Choroid plexus epithelial cell (primary cell): ENCODE measurements at places on chromosomes 16 and 17.

GRCh38 chr17:4584101-4584916 lies at the start of gene SMTNL2:
TSS of gene SMTNL2 (plus strand) at chr17:4584529. CDS start at chr17:4584606, 77 bp downstream.
- no peak for DNase-seq

DNA sequence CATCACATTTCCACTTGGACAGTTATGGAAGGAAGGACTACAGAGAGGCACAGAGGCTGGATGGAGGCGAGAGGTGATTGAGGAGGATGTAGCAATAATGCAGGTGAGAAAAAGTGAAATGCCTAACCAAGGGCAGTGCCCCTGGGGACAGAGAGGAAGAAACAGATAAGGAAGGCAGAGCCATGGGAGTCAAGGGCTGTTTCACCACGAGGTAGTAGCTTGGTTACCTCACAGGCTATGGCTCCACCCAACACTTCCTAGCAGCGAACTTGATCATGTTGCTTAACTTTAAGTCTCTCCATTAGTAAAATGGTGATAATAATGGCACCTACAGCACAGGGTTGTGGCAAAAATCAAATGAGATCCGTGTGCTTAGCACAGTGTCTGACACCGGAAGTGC lies 83.9 kb downstream of the YPEL2 start:
- DNase-seq, result no peak

DNA sequence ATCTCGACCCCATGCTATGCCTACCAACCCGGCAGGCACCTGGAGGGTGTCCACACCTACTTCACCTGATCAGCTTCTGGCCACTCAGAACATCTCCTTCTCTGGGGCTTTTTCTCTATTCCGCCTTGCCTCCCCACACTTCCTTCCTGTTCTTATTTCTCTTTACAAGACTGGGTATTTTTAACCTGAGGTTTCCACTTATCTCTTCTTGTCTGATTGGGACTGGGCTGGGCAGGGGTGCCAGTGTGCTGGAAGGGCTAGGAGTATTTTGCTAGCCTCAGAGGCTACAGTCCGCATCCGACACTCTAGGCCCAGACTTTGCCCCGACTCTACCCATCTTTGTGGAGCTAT lies 26.2 kb upstream of the ZNF652 start:
- DNase-seq, result no peak

GRCh38 chr17:4953451-4953961 lies 2.6 kb downstream of the ENO3 start:
- DNase-seq, result peak; percentile 62

DNA sequence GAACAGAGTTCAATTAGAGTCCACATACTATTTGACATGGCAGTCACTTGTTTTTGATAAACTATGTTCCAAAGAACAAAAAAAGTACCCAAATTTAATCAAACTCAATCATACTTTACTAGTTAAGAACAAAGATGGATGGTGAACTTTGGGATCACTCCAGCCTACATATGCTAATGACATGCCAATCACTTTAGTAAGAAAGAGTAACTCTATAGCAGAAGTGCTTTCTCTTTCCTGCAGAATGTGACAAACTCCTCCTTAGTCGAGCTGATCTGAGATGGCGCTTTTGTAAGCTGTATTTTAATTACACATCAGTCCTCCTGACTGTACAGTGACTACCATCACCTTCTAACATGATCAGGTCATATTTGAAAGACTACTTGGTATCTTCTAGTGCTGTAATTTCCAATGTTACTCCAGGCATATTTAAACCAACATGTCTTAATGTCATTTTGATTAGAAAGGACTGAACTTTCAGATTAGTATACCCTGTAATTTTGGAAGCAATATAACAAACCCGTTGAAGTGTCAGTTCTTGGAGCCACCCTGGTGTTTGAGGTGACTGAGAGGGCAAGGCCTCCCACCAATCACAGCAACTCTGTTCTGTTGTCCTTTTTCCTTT lies 4.1 kb downstream of the NETO2 start:
- peak; percentile 40 for DNase-seq
